ENCODE measurements at places on chromosomes 1 and 21. TPM values are rescaled to one million over a fixed set of nuclear protein-coding genes. Genes with fewer than 3 reads are reported as not detected.
A peak's percentile ranks its signal among the peaks of the same experiment; 100 is the strongest.

FAM167B gene
- 6.4 TPM for total RNA-seq

CADM3 gene
- 4.0 TPM for total RNA-seq

CRYAA gene
- not detected for total RNA-seq

COL6A1 gene
- 278 TPM for total RNA-seq

GRCh38 chr1:46429436-46429835, 35.3 kb downstream of the FAAH start:
- no peak for DNase-seq

DNA sequence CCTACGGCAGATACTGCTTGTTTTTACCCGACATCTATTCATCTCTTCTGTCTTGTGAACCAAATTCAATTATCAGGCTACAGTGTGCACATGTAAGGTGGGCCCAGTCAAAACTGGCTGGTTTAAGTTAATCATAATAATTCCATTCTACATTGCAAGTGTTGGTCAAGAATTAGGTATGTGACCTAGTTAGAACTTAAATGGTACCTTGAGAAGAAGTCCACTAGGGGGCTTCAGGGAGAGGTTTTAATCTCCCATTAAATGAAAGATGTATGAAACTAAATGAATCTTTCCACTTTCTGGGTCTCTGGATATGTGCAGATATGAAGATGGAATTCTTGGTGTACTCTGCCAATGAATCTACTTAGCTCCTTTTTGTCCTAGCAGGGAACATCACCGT, 187.1 kb downstream of the CDC42BPA start:
- DNase-seq, result no peak

GRCh38 chr1:7371926-7372325, 399.2 kb upstream of the VAMP3 start:
- no peak for DNase-seq

DNA sequence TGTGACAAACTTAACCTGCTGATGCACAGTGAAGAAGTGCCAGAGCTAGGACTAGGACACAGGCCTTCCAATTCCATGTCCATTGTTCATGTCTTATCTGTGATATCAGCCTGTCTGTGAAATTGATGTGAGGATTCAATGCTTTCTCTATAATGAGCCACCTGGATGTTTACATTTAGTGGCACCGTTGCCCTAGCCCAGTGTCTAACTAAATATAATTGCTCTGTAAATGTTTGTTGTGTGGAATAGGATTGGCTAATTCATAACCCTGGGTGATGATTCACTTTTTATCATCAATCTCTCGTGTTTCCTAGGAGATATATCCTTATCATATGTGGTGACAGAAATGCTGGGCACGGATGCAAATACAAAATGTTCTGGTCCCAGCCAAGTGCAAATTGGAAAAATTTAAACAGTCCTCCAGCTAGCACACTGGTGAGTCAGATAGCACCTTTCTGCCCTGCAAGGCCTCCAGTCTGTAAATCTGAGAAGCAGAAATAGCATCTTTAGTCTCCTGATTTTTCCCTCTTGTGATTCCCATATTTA, 46.9 kb upstream of the GNG12 start:
- DNase-seq, result no peak

DNA sequence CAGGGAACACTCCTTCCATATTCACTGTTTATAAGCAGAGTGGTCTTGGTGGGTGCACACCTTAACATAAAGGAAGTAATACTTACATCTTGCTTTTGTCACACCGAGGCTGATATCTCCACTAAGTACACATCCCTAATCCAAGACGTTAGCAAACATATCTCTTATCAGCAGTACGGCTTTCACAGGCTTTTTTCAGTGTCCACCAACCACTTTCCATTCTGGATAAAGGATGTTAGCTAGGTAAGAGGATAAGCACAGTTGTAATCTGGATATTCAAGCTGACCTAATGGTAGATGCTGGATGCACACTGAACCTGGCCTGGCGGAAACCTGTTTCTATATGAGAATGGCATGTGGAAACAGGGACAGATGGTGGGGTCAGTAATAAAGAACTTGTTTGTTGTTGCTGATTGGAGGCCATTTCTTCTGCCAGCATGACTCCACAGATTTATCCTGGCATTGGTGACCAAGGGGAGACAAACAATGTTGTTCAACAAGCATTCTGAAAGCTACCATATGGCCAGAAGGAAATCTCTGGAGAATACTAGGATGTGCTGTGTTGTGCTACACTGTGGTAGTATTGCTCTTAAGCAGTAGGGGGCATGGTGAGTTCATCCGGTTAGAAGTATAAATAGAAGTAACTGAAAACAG, 416.4 kb downstream of the PTBP2 start:
- no peak for DNase-seq

DNA sequence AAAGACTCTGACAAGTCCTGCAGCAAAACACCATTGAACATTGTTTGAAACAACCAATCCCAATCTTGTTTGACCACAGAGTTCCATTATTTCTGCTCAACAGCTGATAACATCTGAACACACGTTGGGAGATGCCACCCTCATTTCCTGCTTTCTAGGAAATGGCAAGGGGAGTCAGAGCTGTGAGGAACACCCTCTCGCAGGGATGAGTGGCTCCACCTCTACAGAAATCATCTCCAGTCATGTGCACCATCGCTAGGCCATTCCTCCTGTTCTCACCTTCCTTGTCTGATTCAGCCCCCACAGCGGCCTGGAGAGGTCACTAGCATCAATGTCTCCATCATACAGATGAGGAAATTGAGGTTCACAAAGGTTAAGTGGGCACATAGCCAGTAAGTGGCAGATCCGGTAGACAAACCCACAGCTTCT, 22.4 kb upstream of the RUNX3 start:
- DNase-seq, result no peak

- peak; percentile 90 for DNase-seq
These were observed 10.1 kb upstream of the MEF2D start for GRCh38 chr1:156510709-156511108.

Measured in right atrium auricular region (tissue), 2 donors.